ENCODE measurements at places on chromosomes 4 and X.

DNA sequence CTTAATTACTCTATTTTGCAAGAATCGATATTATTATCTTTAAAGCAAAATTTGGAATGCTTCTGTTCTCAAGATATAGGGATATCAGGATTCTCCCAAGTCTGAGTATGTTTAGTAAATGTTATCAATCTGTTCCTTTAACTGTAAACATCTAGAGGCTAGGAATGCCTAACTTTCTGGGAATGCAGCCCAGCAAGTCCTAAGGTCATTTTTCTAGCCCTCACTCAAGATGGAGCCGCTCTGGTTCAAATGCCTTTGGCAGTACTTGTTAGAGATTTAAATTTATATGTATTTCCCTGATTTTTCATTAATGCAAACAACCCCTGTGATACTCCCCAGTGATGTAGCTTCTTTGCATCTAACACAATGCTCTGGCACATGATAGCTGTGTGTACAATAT, 623.8 kb upstream of the LCORL start:
- no peak for DNase-seq

DNA sequence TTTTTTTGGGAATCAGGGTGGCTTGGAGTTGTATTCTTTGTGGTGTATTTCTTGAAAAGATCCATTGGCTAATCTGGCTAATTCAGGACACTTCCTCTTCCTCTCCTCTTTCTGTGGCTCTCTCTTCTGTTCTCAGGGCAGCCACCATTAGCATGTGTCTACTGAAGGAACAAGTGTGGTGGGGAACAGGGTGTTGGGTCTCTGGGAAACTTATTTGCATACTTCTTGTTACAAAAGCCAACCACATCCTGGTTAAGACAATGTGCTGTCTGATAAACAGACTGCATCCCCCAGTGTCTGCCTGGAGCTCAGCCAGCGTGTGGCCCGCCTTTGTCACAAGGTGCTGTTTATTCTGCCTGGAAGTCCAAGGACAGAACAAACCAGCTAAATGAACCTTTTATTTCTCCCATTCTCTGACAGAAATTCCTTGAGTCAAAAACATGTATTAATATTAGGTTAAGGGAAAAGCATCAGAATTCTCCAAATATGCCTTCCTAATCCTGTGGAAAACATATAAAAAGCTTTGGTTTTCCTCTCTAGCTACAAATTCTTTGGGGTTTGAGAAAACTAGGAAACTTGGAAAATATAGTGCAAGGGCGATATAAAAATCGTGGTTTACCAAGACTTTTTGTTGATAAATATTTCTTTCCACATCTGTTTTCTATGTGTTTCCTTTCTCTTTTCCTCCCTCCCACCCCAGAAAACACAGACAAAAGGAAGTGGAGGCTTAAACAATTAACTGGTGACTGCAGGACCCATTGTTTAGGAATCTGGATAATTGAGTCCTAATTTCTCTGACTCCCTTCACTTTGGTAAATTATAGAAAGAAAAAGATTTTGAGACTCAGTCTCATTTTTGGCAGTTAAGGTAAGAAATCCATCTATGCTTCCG, 203.6 kb downstream of the SPRY1 start:
- no peak for DNase-seq

DNA sequence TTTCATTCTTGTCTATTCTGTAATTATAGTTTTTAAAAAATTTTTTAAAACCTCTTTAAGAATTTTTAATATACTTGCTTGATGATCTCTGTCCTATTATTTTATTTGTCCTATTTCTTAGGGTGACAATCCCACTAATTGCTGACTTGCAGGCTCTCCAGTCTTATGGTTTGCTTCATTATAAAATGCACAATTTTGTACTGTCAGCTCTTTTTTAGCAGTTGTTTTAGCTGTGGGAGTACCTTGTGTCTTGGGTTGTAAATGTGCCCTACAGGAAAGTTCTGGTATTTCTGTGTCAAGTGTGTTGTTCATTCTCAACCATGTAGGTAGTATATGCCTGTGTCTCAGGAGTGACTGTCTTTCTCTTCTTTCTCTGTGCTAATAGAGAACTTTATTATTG, 118.2 kb upstream of the IL15 start:
- DNase-seq: no peak

GRCh38 chrX:154695911-154696675, 42.7 kb upstream of the CTAG2 start:
- no peak for DNase-seq

DNA sequence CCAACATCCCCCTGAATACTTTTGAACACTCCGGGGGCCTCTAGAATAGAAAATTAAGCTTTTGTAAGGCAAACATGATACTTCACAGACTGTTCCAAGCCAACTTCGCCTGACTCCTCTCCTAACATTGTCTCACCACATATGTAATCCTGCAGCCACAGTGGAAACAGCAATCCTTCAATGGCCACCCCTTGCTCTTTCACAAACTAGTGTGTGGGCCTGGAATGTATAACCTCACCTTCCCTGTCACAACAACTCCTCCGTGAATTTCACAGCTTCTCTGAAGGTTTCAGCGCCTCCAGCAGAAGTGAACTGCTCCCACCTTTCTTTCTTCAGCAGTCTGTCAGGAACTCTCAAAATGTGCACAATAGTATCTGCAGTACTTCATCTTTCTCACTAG, 185.1 kb downstream of the ADGRL3 start:
- no peak for DNase-seq

- no peak for DNase-seq
Measured at GRCh38 chrX:105648732-105649131, 173.6 kb upstream of the NRK start.

DNA sequence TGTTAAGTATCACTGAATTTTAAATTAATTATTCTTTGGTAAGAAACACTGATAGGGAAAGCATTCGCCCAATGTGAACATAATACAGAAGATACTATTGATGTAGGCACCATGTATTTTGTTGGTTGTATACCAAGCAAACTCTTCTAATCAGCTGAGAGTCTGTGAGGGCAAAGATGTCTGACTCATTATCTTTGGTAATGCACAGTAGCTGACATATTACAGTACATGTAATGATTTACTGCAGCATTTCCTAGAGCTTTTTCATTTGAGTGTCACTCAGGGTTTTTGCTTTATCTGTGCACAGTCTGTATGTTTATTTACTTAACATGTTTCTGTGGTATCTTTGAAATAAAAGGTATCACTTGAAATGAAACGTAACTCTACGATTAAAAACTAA, 49.2 kb downstream of the CENPVL3 start:
- no peak for DNase-seq

All from NCI-H2107 (cell line).